Bladder microvascular endothelial cell (primary cell): ENCODE measurements at places on chromosomes 2 and 18. TPM values are rescaled to one million over a fixed set of nuclear protein-coding genes. Genes with fewer than 3 reads are reported as not detected.

CNGA3 gene
- total RNA-seq, result not detected in 2 replicates

C2orf78 gene
- total RNA-seq, result not detected in 2 replicates

SERPINB11 gene
- total RNA-seq, result not detected in 2 replicates

CROCC2 gene
- total RNA-seq, result not detected in 2 replicates

C18orf54 gene
- total RNA-seq, result 7.3 and 18.3 TPM in 2 replicates

KIF5C gene
- 0.16 and 0.57 TPM in 2 replicates for total RNA-seq

LAMA1 gene
- 0.32 and 0.38 TPM in 2 replicates for total RNA-seq

CCDC74B gene
- total RNA-seq, result 0.65 and 0.94 TPM in 2 replicates

HOXD8 gene
- total RNA-seq, result 12.6 and 13.1 TPM in 2 replicates

SEH1L gene
- total RNA-seq, result 21.2 and 64.4 TPM in 2 replicates
